Stomach (tissue), 19 donors: ENCODE measurements at places on chromosomes 6 and 20.

DNA sequence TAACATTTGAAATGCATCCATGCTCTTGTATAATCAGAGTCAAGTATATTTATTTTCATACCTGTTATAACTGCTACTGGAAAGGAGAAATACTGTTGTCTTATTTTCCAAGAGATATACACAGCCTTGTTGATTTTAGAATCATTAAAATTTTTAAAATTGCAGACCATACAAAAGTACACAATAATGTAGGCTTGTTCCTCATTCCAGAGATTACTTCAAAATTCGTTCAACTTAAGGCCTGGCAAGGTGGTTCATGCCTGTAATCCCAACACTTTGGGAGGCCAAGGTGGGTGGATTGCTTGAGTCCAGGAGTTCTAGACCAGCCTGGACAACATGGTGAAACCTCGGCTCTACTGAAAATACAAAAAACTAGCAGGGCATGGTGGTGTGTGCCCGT is 6.1 kb downstream of the RNF114 start:
- no peak for DNase-seq

- no peak for DNase-seq
Measured at GRCh38 chr6:160430203-160430602, 82.0 kb downstream of the SLC22A3 start.

DNA sequence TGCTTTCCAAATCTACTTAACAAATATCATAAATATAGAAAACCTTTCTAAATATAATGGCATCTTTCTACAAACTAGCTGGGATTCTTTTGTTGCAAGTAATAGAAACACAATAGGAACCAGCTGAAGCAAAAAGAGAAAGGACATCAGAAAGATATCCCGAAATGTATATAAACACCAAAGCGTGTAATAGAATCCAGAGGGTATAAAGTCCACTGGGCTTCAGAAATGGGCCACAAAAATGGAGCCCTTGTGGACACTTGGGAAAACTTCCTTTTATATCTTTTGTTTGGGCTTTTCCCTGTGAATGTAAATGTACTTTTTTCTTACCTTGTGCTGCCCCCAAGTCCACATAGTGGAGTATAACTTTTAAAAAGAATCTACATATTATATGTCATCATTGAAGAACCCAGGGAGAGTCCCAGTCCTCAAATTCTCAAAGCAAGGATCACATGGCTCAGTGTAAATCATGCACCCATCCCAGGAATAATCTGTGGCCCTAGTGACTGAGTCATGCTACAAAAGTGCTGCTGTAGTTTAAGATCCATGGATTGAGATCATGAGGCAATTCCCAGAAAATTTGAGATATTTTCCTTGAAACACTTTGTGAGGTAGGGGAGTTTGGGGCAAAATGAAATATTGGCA is 457.0 kb downstream of the EPM2A start:
- no peak for DNase-seq

- no peak for DNase-seq
Measured at GRCh38 chr6:163808231-163808630, 393.7 kb downstream of the QKI start.

GRCh38 chr20:60361761-60362395 is 403.7 kb downstream of the CDH26 start:
- DNase-seq = no peak
